Fibroblast of upper back skin (primary cell): ENCODE measurements at places on chromosomes 5 and 9.
A peak's percentile ranks its signal among the peaks of the same experiment; 100 is the strongest.

- DNase-seq: peak; percentile 44
Measured at GRCh38 chr5:157400741-157401495, 59.1 kb upstream of the NIPAL4 start.

DNA sequence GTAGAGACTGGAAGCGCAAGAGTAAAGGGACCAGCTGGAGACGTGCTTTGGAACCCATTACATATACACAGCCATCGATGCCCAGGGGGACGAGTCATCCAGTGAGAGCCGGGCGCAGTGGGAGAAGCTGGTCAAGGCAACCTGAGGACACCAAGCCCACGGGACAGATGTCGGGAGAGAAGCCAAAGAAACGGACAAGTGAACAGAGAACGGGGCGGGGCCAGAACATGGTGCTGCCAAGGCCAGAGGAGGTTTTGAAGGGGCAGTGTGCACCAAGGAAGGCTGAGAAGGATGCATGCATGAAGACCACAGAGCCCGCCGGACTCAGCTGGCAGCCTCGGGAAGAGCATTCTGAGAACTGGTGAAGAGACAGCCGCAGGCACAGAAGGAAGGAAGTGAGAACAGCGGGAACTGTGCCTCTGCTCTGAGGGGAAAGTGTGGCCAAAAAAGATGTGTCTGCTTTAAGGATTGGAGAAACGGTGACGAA lies 20.3 kb downstream of the CAMSAP1 start:
- no peak for DNase-seq

GRCh38 chr5:75405296-75405695 lies 68.3 kb downstream of the HMGCR start:
- peak; percentile 28 for DNase-seq

DNA sequence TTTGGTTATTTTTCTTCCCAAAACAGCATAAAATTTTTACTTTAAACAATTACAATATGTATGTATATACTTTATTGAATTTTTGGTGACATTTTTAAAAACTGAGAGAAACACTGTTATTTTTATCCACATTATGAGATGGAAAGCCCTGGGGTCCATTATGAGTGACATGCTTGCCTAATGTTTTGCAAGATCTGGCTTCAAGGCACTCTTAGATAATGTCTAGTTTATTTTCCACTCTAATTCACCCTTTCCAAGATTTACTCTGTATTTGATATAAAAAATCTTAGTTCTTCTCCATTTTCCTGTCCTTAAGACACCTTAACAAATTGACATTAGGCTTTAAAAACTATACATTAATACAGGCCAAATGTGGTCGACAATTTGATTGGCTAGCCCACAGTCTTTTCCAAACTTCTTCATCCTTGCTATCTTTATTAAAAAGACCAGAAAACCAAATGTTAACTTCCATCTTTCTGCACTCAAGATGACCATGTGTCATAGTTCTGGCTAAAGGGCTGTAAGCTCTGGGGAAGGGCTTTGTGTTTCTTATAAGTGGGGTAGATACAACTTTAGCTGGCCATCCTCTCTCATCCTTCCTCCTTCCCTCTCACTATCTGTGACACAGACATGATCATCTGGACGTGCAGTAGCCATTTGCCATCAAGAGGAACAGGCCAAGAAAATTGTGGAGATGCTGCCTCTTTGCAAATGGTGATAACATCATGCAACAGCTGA lies 561.1 kb downstream of the PDE4D start:
- DNase-seq: no peak

- DNase-seq: no peak
Measured at GRCh38 chr5:101991486-101991885, 304.6 kb downstream of the SLCO4C1 start.

GRCh38 chr9:130023994-130024596 lies 18.9 kb downstream of the FNBP1 start:
- no peak for DNase-seq

DNA sequence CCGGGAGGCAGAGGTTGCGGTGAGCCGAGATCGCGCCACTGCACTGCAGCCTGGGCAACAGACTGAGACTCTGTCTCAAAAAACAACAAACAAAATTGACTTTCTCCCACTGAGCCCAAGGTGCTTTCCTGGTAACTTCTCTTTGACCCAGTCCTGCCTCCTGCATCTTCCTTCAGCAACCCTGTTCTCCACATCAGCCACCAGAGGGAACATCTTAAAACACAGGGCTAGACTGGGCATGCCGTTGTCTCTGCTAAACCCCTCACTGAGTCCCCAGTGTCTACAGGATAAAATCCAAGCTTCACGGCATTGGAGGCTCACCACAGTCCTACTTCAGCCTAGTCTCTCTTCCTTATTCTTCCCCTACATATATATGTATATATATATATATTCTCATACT lies 39.8 kb upstream of the KCNMB1 start:
- DNase-seq: peak; percentile 15

- DNase-seq: no peak
Measured at GRCh38 chr5:107457138-107457537, 213.6 kb downstream of the EFNA5 start.

DNA sequence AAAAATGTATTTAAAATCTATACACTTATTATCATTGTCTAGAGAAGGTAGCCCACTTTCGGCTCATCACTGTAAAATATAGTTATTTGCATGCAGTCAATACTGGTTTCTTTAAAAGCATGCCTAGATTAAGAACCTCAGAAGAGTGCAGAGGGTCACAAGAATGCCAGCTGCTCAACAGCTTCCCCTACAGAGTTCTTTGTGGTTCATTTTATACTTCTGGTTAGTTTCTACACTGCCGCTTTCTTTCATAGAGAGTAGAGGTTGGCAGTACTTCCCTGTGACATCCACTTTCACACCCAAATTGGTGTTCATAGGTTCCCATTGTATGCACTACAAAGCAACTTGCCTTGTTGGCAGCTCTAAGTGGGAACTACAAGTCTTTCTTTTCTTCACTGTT lies 137.3 kb downstream of the KIAA0825 start:
- DNase-seq: no peak

DNA sequence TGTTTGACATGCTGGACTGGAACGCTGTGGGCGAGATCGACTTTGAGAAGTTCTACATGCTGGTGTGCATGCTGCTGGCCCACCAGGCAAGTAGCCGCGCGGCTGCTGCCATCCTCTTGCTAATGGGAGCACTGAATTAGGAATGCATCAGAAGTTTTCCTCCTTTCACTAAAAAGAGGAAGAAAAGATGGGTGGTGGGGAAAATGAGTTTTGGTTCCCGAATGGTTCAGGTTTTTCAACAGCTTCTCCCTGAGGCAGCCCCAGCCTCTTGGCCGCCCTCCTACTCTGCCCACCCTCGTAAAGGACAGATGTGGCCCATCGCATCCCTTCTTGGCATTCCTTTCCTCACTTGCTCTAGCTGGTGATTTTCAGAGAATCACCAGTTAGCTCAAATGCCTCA lies 5.5 kb downstream of the EFCAB9 start:
- no peak for DNase-seq

- DNase-seq: no peak
Measured at GRCh38 chr9:136059321-136059791, 35.7 kb downstream of the NACC2 start.

GRCh38 chr5:98464737-98465330 lies 308.6 kb upstream of the RGMB start:
- DNase-seq: no peak

DNA sequence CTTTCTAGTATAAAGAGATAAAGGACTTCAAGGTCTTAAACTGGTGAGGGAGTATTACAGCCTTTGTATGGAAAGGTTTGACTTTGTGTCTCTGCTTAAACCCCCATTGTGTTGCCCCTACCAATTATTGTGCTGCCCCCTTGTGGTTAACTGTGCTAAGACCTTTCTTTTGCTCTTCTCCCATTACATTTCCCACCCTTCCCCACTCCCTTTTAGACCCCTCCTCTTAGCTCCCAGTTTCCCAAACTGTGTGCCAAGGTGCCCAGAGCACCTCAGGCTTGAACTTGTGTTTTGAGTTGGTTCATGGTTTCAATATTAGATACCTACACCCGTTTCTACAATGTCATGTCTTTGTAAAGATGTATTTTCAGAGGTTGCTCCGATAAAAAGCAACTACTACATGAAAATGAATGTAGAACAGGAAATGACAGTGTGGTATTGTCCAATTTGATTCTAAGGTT lies 2.9 kb downstream of the JAK2 start:
- DNase-seq: peak; percentile 72

DNA sequence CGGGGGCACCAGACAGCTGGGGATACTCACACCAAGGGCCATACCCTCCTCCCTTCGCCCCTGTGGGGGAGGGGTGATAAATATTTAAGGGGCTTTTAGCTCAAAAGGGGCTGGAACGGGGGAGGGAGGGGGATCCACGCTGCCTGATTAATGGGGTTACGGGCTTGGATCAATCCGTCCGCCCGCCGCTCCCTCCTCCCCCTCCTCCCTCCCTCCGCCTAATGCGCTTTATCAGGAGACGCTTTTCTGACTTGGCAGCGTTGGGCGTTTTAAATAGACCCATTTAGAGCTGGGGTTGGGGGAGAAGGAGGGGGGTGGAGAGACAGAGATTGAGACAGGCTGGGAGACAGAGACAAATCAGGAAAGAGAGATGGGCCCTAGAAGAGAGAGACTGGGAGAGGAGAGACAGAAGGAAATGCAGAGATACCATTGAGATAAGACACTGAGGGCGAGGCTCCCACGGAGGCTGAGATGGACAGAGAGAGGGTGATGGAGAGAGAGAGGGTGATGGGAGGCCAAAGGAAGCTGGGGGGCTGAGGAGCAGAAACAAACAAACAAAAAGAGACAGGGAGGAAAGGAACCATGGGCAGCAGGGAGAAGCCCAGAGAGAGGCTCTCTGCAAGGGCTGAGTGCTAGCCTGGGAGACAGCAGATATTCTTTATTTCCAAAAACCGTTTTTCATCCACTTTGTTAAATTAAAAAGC lies 10.3 kb downstream of the CNTFR start:
- DNase-seq: no peak

DNA sequence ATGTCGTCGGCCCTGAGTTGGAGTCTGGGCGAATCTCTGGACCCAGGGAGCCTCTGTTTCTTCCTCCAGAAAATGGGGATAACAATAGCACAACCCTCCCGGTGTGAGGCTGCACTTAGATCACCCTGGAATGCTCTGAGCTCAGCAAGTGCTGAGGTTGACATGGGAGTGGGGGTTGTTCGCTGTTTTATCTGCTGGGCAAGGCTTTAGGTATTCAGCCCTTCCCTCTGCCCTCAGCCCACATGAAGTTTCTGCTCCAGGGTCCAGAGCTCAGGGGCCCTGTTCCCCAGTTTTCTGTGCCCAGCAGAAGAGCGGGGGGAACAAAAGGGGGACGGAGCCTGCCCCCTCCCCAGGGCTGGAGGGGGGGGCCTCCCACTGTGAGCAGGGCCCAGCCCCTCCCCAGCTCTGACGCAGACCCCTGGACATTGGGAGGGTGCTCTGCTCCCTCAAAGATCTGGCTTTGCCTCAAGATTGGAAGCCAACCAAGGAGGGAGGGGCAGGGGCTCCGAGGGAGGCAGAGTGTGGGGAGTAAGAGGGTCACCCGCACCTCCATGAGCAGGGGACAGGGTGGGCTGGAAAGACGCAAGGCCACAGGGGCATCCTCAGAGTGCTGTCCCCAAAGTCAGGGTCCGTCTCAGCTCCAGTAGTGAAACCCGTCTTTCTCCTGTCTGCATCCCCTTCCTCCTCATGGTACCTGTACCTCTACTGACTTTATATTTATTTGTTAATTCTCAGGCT lies 215.6 kb downstream of the C9orf50 start:
- DNase-seq: peak; percentile 93

DNA sequence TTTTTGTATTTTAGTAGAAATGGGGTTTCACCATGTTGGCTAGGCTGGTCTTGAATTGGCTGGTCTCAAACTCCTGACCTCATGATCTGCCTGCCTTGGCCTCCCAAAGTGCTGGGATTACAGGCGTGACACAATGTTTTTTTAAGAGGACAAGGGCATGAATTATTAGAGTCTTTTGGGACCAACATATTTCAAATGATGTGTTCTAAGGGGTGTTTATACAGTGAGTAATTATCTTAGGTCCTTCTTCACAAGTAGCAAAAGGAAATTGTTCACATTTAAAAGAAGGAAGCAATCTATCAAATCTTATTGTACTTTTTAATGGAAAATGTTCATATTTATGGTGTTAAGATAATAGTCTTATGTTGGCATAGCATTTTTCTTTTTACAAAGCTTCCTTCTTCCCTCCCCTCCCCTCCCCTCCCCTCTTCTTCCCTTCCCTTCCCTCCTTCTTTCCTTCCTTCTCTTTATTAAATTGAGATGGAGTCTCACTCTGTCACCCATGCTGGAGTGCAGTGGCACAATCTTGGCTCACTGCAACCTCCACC lies 6.7 kb downstream of the GNG10 start:
- DNase-seq: no peak

DNA sequence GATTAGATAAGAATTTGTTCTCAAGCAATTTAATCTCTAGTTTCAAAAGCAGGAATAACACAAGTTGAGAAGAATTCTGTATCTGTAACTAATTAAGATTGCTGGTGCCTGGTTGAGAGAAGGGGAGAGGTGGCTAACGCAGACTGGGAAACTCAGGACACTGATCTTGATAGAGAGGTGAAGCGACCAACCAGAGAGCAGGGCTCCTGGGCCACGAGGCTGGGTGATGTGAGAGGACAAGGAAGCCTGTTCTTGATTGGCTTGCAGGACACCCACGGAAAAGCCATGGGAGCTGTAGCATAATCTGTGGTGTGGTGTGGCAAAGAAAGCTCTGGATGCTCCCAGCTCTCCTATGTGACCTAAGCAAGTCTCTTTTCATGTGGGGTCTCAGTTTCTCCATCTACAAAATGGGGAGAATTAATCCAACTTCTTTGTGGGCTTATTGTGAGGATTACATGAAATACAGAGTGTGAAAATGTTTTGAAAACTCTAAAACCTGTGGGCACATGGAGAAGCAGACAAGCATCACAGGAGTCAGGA lies 594.1 kb upstream of the BRINP1 start:
- peak; percentile 92 for DNase-seq

DNA sequence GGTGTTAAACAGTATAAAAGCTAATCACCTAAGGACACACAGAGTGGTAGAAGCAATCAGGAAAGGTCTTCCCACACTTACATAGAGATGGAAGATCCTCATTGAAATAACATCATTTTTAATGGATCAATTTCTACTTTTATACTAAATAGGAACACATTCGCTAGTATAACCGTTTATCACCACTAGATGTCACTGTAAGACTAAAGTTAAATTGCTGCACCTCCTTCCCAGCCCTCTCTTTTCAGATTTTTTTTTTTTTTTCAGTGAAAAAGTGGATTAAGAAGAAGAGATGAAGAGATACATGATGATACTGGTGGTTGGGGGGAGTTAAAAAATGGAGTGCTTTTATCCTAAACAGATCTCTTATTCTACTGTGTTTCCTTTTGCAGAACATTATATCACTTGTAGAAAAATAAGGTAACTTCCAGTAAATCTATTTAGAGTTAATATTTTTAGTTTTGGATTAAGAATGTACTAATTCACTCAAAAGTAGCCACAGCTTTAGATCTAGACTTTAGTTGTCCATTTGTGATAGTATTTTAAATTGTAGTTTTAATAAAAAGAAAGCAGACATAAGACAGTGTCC lies 116.9 kb upstream of the ARRDC3 start:
- peak; percentile 52 for DNase-seq

GRCh38 chr9:31492229-31492628 lies 892.2 kb upstream of the ACO1 start:
- no peak for DNase-seq

- DNase-seq: no peak
Measured at GRCh38 chr9:82495884-82496777, 507.6 kb downstream of the SPATA31D1 start.
